RWPE1 (cell line): ENCODE measurements at places on chromosomes 12 and 14.

DNA sequence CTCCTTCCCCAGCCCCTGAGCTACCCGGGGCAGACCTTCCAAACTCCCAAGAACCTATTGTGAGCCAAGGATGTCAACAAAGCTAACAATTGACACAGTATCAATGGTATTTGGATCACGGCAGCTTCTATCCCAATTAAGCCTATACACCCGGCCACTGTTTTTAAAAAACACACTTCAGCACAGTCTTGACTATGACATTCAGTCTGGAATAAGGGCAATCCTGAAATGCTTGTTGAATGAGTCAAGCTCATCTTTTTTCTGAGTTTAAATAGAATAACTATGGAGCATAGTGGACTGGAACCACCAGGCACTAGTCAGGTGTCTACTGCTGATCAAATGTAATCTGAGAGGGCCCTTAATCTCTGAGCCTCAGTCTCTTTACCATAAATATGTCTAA, 5.7 kb downstream of the DENND5B start:
- DNase-seq: no peak

DNA sequence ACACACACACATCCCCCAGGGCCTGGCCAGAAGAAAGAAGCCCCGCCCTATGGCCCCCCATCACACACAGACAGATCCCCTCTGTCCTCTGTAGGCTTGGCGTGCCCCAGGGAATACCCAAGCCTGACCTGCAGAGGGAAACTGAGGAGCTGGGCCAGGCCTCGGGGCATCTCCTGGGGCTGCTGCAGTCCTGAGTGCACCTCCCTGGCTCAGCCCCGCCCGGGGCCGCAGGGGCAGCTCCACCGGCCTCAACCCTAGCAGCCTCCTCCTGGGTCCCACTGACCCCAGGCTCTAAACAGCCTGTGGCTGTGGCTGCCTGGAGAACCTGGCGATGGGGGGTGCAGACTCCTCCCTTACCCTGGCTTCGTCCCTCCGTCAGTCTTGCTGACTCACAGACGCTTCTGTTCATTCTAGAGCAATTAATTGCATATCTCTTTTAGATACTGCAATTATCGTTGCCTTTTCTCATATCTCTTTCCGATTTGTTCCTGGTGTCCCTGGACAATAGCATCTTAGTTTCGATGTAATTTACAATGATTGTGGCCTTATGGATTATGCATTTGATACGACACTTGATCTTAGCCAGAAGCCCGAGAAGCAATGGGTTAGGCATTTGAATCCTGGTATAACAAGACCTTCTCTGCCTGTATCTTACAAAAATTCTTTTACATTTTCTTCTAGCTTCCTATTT, 45.8 kb upstream of the EIF5 start:
- no peak for DNase-seq

DNA sequence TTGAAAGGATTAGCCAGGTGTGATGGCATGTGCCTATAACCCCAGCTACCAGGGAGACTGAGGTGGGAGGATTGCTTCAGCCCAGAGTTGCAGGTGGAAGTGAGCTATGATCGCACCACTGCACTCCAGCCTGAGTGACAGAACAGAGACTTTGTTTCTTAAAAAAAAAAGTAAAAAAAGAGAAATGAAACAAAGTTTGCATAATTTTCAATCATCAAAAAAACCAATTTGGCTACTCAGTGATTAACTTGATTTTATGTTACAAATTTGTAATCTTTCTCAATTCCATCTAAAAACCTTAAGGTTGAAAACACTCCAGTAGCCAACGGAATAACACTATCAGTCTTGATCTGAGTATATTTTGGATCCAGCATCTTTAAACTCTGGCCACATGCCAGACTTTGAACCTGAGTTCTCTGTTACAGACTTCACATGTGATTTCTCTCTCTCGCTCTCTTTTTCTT, 12.6 kb upstream of the DENND5B start:
- DNase-seq: no peak

GRCh38 chr12:78244916-78245507, 414.3 kb downstream of the NAV3 start:
- no peak for DNase-seq

DNA sequence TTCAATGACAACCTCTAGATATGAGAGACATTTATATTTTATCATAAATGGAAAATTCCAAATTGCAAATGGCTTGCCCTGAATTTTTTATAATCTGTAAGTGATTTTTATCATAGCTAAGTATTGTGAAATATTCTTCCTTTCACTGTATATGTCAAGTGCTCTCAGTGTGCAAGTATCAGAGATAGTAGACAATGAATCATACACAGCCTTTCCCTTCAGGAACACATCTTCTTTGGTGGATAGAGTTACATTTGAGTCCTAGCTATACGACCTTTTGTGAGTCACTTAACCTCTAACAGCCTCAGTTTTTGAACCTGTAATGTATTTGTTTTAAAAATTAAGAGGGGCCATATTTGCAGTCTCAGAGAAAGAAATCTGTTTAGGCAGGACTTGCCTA, 350.7 kb upstream of the SEL1L start:
- no peak for DNase-seq

DNA sequence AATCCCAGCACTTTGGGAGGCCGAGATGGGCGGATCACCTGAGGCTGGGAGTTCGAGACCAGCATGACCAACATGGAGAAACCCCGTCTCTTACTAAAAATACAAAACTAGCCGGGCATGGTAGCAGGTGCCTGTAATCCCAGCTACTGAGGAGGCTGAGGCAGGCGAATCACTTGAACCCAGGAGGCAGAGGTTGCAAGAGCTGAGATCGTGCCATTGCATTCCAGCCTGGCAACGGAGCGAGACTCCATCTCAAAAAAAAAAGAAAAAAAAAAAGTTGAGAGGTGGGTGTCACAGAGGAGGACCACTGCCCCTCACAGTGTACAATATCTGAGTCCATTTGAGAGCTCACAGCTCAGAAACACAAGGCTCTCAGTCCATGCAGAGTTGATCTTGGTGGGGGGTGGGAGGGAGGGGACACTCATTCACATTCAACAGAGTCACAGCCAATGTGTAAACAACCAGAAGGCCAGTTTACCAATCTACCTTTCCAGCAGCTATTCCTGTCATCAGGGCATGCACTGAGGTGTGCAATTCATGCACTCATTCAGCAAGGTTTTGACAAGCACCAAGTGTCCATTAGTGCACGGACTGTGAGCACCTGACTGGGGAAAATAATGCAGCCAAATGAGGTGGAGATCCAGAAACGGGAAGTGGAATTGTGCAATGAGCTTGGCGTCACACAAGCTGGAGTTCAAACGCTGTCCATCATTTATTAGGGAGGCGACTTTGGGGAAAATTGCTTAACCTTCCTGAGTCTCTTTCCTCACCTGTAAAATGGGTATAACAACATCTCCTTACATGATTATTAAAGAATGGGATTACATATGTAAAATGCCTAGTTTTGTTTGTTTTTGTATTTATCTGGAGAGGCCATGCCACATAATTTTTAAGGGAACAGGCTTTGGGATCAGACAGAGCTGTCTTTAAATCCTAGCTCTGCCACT, 4.4 kb upstream of the EIF5 start:
- peak; percentile 44 for DNase-seq

DNA sequence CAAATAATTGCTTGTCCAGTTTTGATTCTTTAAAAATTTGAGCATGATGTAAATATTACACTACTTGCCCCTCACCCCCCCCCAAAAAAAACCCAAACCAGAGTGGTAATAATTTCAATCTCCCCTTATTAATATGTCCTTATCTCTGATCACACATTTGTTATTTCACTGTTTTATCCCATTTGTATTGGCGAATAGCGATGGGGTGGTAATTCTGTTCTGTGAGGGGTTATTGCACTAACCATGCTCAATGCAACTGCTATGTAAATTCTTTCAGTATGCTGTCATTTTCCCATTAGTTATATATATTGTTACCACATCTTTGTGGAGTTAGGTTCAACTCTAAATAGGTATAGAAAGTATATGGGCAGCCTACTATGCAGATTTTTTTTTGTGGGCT, 1.1 kb downstream of the RIMKLB start:
- DNase-seq: peak; percentile 36
